KG1 (cell line): ENCODE measurements at places on chromosomes 1 and 21.

- no peak for DNase-seq
Observed at GRCh38 chr1:65254320-65255034, 54.9 kb upstream of the DNAJC6 start.

- DNase-seq: no peak
Observed at GRCh38 chr1:220894025-220894923, 15.0 kb downstream of the HLX start.

GRCh38 chr1:22792396-22793160 lies 81.9 kb downstream of the EPHB2 start:
- DNase-seq: no peak

DNA sequence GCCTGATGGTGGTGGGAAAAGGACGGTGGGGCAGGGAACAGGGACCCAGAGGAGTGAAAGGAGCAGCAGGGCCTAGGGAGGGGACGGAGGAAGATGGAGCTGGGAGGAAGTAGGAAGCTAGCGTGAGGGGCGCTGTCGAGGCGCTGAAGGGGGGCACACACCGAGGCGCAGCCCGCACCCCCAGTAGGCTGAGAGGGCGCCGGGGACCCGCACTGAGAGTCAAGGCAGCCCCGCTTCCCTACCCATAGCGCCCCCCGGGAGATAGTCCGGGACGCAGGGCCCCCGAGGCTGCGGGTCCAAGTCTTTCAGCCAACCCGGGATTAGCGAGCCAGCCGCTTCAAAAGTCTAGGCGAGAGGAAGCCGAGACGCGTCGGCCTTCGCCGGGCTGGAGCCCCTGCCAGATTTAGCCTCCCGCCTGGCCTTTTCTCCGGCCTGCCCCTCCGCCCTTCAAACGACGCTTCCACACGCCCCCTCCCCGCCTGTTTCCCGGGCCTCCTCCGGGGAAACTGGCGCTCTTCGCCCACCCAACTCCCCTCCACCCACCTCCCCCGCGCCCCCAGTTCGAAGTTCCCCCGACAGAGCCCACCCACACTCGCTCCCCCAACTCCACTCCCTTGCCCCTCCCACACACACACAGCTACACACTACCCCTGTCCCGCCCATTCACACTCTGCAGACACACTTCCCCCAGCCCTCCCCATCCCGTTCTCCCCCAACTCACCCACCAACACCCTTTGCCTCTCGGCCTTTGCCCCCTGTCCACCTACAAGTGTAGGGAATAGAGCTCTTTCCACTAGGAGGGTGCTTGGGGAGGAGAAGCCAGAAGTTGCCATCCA lies 7.8 kb upstream of the PROX1 start:
- DNase-seq: no peak

DNA sequence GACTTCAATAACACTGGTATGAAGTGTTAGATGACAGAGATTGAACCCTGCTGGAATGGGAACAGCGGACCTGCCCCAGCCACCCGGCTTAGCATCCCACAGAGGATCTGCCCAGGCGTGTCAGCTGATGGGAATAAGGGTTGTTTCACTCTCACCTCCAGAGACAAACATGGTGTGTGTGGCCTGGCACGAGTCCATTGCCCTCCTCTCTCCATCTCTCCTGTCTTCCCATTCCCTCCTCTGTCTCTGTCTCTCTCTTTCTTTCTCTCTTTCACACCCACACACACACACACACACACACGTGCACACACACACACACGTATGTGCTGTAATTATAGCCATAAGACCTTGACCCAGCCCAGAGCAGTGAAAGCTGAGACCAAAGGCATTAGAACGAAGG lies 200.2 kb downstream of the HIVEP3 start:
- DNase-seq: no peak

DNA sequence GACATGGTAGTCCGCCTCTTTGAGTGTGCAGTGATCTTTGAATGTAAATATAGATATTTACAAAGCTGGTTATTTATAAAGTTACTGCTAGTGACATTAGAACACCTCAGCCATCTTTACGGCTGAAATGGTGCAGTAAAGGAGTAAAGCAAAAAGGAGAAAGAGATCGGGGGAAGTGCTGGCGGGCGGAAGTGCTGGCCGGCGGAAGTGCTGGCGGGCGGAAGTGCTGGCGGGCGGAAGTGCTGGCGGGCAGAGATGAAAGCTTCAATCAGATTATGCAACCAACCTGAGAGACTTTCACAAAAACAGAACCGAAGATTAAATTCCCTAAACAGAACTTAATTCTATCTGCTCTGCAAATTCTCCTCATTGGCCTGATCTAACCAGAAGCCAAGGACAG lies 1.4 kb upstream of the OR14A16 start:
- DNase-seq: no peak

- DNase-seq: no peak
Observed at GRCh38 chr1:230682274-230682673, 31.6 kb downstream of the AGT start.

- DNase-seq: no peak
Observed at GRCh38 chr1:184118046-184118445, 66.5 kb downstream of the TSEN15 start.

DNA sequence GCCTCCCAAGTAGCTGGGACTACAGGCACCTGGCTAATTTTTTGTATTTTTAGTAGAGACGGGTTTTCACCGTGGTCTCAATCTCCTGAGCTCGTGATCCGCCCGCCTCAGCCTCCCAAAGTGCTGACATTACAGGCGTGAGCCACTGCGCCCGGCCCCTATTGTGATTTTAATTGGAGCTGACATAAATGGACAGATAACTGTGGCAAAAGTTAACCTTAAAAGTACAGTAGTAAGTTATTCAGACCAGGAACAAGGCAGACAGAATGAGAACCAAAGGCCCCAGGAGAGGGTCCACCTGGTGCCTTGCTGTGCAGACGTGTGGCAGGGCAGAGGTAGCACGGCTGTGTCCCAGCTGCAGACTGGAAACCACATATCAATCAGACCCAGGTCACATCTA lies 11.0 kb downstream of the TMEM201 start:
- no peak for DNase-seq

- DNase-seq: no peak
Observed at GRCh38 chr1:10941891-10942541, 70.4 kb upstream of the TARDBP start.

DNA sequence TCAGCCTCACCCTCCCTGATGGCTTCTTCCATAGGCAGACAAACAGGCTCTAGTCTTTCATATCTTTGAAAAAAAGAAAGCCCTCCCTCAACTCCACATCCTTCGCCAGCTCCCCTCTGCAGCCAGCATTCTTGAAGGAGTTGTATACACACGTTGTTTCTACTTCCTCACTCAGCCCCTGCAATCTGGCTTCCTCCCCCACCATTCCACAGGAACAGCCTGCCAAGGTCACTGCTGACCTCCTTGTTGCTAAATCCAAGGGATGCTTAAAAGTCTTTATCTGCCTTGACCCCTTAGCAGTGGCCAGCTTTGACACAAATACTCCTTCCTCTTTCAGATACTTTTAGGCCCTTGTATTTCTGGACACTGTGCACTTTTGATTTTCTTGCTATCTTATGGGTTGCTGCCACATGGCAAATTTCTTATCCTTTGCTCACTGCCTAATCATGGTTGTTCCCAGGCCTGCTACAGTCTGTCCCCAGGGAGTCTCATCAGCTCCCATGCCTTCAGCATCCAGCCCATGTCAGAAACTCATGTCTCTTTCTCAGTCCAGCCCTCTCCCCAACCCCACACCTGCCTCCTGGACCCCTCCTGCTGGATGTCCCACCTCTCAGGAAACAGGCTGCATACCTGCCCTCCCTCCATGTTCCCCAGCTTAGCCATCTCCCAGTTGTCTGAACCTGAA lies 8.3 kb downstream of the FAM229A start:
- DNase-seq: no peak

DNA sequence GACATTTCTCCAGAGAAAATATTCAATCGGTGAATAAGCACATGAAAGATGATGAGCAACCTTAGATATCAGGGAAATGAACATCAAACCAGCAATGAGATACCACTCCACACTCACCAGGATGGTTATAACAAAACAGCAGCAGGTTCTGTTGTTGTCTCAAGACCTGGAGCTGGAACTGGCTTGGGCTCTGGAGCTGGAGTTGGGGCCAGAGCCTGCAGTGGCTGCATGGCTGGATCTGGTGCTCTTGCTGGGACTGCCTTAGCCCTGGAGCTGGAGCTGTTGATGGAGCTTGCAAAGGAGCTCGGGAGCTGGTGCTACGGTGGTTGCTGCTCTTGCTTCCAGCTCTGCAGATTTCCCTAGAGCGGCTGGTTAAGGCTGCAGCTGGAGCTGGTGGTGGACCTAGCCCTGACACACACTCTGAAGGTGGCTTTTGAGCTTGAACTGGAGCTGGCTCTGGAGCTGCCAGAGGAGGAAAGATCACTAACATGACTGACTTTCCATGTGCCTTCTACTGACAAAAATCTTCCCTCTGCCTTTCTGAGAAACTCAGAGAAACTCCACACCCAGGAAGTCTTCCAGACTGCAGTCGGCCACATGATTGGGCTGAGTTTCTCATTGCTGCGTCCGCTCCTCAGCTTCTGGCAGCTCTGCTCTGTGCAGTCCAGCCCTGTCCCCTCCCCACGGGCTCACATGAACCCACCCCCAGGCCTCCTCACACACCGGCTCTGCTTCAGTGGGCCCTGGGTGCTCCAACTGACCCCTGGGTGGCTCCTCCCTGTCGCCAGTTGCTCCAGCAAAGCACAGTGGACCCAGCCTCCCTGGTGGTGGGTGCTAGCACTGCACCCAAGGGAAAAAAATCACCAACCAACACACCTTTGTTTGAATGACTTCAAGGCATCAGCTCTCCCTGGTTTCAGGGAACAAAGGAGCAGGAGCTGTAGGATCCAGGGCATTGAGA lies 139.1 kb upstream of the FMN2 start:
- no peak for DNase-seq

DNA sequence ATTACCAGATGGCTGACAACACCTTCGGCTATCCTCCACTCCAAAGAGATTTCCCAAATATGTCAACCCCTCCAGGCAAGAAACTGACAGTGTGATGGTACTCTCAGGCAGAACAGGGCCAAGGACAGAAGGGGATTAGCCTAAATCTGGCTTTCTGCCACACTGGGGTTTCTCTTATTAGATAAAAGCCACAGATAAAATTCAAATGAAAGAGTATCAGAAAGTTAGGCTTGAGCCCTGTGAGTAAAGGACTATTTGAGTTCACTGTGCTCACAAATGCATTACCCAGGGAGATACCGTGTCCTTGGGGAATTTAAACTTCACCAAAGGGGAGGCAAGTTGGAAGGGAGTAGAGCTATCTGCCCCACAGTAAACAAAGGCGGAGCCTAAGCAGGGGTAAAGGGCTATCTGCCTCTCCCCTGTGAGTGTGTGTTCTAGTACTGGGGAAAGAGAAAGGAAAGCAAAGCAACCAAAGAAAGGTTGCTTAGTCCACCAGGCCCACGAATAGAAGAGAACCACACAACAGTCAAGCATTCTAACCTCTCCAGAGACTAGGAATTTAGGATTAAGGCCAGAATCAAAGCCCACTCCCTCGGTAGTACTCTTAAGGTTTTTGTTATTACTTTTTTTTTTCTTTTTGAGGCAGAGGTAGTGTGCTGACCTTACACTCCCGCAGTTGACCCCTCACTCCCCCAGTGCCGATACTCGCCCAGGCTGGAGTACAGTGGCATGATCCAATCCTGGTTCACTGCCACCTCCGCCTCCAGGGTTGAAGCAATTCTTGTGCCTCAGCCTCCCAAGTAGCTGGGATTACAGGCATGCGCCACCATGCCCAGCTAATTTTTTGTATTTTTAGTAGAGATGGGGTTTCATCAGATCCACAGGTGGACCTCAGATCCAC lies 12.7 kb downstream of the TPM3 start:
- DNase-seq: no peak

DNA sequence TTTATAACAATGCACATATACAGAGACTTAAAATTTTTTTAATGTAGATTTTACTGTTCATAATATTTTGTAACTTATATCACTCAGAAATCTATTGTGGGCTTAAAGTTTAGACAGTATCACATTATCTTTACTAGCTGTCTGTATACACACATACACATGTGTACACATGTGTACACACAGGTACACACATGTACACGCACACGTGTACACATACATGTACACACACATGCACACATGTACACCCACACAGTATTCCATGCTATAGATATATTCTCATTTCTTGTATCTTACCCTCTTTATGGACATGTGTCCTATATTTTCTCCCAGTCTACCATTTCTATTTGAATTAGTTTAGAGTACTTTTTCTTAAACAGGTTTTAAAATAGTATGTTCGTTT lies 123.3 kb downstream of the USP25 start:
- DNase-seq: no peak

DNA sequence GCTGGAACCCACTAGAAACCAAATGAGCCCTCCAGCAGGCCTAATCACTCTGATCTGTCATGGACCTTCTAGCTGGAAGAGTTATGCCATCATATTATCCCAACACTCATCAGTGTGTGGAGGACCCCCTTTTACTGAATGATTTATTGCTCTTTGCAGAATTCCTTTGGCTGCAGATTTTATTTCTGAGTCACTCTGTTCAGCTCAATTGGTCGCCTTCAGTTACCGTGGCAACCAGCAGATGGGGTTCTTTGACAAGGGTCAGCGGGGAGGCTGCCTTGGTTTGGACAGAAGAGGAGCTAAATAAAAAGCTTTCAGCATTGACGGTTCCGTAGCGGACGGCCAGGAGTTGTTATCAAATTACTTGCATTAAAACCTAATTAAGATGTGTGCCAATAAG lies 220.1 kb downstream of the SDCCAG8 start:
- DNase-seq: no peak

GRCh38 chr1:108590957-108591356 lies 31.1 kb downstream of the EEIG2 start:
- no peak for DNase-seq
